ENCODE measurements at places on chromosomes 7 and 10.

GRCh38 chr10:112803961-112804401, 146.1 kb upstream of the TCF7L2 start:
- no peak for DNase-seq

GRCh38 chr7:128986609-128987008, 48.9 kb downstream of the IRF5 start:
- DNase-seq: no peak

GRCh38 chr7:135782801-135783200, 34.2 kb upstream of the FAM180A start:
- DNase-seq: no peak

GRCh38 chr7:42913591-42913990, 1.7 kb upstream of the C7orf25 start:
- no peak for DNase-seq

Data from activated naive CD4-positive, alpha-beta T cell (primary cell).